ENCODE measurements at places on chromosomes 16 and 17.

- no peak for DNase-seq
Measured at GRCh38 chr16:50469744-50470321, 78.4 kb upstream of the NKD1 start.

DNA sequence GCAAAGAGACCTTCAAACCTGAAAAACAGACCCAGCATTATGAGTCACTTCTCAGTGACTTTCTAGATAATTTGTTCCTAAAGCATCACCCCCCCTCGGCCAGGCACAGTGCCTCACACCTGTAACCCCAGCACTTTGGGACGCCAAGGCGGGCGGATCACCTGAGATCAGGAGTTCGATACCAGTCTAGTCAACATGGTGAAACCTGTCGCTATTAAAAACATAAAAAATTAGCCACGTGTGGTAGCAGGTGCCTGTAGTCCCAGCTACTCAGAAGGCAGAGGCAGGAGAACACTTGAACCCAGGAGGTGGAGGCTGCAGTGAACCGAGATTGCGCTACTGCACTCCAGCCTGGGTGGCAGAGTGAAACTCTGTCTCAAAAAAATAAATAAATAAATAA, 24.3 kb upstream of the RNPS1 start:
- no peak for DNase-seq

DNA sequence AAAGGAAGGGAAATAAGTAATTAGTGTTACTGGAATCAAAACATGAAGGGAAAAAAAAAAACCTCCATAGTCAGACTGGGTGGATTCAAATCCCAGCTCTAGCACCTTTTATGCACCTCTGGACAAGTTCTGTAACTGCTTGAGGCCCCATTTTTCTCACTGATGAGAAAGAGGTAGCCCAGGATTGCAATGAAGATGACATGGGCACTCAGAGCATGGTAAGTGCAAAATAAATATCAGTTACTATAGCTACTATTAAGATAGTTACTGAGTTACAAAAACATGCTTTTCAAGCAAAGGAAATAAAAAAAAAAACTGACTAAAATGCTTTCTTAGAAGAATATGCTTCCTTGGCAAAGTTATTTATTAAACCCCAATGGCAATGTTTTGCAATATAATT, 58.8 kb downstream of the CEP95 start:
- DNase-seq: no peak

GRCh38 chr17:41111151-41111885, 6.1 kb downstream of the KRTAP4-9 start:
- no peak for DNase-seq

DNA sequence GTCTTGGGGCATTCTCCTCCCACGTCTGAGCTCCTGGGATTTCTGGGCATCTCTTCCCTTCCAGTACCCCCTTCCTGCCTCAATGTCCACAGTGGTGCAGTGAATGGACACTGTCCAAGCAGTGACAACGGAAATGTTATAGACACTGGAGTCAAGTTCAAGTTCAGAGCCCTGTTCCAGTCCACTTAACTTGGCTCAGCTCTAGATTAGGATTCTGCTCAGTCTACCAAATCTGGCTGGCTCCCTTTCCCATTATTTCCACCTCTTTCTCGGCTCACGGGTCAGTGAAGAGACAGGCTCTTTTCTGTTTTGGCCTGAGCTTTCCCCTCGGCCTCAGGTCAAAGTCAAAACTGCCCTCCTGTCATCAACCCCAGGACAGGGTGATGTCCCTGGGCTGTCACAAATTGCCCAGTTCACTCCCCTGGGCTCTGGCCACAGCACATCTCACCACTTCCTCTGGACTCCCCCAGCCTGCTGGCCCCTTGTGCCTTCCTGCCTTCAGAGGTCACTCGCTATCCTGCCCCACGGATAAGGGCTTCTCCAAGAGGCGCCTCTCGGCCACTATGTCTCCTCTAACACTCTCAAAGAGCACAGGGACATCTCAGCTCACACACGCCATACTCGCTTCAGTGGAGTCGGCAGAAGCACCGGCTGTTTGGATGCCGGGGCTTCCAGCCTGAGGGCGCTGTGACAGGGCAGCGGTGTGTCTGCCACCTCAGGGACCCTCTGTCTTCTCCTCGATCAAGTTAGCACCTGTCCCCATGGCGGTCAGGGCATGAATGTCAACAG, 17.7 kb upstream of the MRPL38 start:
- DNase-seq: no peak

DNA sequence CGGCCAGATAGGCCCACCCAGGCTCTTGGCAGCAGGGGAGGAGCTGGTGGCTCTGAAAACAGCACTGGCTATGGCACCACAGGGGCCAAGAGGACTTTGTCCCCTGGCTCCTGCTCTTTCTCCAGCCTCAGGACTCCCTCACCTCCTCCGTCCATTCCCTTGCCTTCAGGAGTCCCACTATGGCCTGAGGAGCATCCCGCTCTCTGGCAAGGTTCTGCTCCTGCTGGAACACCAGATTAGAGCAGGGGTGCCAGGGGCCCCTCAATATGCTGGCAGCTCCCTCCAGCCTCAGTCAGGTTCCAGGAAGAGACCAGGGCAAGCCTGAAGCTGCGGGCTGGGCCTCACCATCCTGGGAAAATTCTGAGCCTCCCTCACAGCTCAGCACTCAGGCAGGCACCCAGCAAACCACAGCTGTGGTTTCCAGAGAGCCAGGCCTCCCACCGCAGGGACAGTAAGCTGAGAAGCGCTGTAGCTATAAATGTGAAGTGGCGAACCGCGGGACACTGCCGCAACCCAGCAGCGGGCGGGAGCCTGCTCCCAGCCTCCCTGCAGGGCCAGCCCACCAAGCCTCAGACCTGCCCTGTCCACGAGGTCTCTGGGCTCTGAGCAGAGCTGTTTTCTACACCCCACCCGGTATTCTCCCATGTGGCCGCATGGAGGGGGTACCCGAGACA, 25.7 kb downstream of the C17orf100 start:
- DNase-seq: no peak

- no peak for DNase-seq
Measured at GRCh38 chr16:54505549-54506213, 219.1 kb upstream of the IRX3 start.

GRCh38 chr17:73539166-73539565, 105.1 kb downstream of the SDK2 start:
- DNase-seq: no peak

DNA sequence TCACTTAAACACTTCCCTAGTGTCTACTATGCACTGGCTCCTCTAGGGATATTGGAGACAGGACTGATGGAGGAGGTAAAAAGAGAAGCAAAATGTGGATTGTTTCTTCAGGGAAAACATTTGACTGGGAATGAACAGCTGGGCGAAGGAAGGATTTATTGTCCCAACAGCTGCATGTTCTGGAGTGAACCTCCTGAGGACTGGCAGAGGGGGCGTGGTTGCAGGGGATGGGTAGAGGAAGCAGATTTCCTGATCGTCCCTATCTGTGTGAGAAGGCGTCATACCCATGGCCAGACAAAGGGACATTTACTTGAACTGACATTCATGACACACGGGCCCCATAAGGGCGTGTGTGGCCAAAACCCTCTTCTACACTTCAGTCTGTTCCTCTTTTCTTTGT, 321.5 kb downstream of the MAP2K4 start:
- no peak for DNase-seq

DNA sequence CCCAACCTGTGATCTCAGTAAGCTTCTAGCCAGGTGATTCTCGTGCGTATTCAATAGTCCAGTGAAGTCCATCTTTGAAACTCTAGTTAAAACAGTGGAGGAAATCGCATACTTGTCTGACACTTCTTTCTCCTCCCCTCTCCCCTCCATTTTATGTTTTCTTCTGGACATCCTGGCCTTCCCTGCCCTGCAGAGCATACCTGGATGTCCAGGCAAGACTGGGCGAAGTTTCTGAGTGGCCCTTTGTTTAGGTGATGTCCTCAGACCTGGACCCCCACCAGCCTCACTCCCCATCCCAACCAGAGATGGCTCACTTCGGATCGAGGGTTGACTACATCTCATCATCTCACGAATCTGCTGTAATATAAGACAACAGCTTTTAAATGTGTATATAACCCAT, 65.7 kb downstream of the CCDC182 start:
- no peak for DNase-seq

DNA sequence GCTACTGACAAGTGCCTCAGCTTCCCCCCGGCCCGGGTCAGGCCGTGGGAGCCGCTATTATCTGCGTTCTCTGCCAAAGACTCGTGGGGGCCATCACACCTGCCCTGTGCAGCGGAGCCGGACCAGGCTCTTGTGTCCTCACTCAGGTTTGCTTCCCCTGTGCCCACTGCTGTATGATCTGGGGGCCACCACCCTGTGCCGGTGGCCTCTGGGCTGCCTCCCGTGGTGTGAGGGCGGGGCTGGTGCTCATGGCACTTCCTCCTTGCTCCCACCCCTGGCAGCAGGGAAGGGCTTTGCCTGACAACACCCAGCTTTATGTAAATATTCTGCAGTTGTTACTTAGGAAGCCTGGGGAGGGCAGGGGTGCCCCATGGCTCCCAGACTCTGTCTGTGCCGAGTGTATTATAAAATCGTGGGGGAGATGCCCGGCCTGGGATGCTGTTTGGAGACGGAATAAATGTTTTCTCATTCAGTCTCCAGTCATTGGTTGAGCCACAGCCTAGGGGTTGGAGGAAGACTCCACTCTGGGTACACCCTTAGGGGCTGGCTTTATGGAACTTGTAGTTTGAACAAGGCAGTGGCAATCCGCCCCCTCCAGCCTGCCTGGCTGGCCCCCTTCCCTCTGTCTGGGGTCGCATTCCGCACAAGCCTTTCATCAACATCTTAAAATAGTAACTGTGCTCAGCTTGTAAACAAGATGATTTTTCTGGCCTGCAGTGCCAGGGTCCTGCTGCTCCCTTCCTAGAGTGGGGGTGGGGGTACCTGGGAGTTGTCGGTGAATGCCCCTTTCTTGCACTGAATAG, 4.1 kb downstream of the SYNGR2 start:
- DNase-seq: no peak
